HL-60 (cell line): ENCODE measurements at places on chromosomes 4 and X.

DNA sequence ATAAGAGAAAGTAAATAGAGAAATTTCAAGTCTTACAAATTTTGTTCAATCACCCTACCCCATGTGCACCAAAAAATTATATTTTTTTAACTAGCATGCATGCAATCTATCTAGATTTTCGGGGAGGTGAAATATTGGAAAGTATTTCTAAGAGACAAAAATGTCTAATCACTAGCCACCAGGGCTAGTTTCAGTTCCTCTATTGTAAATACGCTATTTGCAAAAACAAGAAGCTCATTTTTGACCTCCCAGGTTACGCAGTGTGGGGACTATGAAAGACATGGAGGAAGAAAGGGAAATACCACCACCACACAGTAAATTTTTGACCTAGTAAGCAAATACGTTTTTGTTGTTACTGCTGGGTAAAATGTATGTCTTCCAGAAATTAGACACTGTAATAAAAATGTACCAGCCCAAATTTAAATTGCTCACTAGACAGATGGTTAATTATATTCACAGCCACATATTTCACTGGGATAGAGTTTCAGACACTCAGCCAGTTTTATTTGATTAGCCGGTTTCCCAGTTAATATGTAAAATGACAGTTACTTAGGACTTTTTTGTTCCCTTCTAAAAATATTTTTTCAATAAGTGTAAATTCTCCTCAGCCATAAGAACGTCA is 2.2 kb downstream of the NEXMIF start:
- peak; percentile 5 for DNase-seq

GRCh38 chrX:125005863-125006262 is 313.8 kb upstream of the TEX13C start:
- DNase-seq = no peak

DNA sequence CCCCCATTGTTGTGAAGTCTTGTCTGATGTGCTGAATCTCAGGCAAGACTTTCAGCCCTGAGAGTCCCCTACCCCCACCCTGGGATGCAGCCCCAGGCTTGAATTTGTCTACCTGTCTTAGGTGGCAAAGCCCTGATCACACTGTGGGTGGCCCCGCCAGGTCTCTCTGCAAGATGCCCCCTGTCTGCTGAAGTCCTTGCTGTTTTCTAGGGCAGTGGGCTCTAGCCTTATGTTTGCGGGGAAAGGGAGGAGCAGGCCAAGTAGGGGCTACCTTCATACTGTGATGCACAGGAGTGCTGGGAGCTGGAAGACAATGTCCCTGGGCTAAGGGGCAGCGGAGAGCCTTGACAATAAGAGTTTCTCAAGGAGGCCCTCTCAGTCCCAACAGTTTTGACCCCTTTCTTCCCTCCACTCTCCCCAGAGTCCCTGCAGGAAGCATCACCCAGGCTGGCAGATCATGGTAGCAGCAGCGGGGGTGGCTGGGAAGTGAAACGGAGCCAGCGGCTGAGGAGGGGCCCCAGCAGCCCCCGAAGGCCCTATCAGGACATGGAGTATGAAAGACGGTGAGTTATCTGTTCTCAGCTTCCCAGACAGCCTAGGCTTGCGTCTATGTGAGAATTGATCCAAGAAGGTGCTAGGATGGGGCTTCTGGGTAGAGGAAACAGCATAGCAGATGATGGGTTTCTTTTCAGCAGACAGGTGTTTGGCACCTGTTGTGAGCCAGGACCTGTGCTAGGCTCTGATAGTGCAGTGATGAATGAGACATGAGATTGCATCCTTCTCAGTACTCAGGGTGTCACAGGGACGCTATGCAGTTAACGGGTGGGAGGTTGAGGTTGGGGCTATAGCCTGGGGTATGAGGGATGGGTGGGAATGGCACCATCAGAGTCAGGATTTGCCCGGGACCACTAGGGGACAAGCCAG is 2.2 kb downstream of the RBM10 start:
- DNase-seq = no peak

DNA sequence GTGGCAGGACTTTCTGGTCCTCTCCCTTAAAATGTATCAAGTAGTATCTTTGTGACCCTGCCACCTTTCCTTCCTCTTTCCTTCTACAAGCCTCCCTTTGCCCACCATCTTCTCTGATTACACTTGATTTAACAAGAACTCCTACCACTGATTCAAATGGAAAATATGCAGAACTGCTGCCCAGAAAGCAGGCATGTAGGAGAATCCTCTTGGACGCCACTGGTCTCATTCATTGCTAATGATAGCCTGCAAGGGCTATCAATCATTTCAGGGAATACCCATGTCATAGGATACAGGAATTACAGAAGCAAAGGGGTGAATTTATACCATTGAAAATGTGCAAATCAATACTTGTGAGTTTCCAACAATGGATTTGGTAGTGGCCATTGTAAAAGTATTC is 294.6 kb upstream of the NRK start:
- no peak for DNase-seq

GRCh38 chrX:3066555-3066954 is 25.3 kb downstream of the ARSF start:
- no peak for DNase-seq

GRCh38 chr4:155802190-155802959 is 43.6 kb downstream of the GUCY1B1 start:
- DNase-seq = no peak

- peak; percentile 39 for DNase-seq
Measured at GRCh38 chr4:129326571-129327460, 230.9 kb downstream of the C4orf33 start.

DNA sequence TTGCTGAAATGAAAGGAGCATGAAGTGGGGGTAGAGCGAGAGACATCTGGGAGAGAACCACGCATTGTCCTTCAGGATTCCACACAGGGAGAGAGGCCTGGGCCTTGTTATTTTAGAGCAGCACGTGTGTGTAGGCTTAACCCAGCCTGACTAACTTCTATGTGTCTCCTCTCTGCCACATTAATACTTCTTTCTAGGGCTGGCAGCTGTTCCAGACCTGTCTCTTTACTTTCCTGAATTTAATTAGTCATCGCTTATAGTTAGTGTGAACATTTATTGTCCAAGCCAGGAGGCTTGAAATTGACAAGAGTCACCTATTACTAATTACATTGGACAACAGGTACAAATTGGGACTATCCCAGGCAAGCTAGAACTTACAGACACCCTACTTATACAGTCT is 51.3 kb downstream of the SMAD1 start:
- DNase-seq = no peak

DNA sequence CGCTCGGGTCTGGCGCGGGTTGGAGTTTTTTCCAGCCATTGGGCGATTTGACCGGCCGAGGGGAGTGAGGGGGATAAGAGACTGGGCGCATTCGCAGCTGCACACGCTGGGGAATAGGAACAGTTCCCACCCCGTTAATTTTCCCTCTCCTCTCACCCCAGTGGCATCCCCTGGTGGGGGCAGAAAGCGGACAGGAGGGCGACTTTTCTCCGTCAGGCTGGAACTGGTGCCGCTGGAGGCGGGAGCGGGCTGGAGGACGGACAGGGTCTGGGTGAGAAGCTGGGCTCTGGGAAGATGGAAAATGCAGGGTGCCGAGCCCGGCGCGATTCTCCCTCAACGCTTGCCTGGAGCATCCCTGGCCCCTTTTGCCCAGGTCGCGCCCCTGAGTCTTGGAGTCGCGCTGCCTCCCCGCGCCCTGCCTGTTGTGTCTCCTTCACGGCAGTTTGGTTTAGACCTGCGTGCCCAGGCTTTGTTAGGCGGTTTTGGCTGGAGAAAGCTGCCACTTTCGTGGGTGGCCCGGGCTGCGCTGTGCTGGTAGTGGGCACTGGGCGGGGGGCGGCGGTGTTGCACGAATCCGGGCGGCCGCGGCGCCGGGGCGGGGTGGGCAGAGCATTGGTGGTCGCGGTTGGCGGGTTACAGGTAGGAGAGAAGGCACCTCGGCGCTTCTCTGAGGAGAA is 2.0 kb downstream of the ADGRL3 start:
- DNase-seq = no peak

DNA sequence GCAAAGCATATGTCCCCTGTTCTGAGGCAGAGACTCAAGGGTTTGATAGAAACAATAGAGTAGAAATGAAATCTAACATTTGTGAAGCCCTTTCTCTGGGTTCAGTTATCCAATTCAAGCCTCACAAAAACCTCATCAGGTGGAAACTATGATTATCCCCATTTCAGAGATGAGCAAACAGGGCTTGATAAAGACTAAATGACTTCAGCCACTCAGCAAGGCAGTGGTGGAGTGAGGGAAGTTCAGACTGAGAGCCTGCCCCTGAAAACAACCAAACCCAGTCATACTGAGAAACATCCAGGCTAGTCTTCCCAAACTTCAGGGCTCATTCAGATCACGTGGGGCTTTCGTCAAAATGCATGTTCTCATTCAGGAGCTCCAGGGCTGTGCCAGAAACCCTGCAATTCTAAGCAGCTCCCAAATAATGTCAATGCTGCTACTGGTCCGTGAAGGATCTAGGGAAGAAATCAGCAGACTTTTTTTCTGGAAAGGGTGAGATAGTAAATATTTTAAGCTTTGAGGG is 109.6 kb upstream of the KIT start:
- no peak for DNase-seq

DNA sequence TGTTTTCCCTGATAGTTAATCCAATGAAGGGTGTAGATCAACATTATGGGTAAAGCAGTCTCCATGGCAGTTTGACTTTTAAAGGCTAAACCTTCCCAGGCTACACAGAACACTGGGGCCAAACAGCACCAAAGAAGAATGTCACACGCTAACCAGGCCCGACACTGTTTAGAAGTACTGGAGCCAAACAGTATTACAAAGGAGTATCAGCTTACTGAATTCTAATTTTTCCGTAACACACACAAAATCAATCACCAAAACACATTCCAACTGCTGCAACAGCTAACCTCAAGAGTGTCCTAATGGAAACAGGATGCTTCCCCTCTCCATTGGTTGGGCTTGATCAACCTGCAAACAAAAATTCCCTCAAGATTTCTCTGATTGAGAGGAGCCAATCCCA is 783.5 kb downstream of the PCDH18 start:
- no peak for DNase-seq

DNA sequence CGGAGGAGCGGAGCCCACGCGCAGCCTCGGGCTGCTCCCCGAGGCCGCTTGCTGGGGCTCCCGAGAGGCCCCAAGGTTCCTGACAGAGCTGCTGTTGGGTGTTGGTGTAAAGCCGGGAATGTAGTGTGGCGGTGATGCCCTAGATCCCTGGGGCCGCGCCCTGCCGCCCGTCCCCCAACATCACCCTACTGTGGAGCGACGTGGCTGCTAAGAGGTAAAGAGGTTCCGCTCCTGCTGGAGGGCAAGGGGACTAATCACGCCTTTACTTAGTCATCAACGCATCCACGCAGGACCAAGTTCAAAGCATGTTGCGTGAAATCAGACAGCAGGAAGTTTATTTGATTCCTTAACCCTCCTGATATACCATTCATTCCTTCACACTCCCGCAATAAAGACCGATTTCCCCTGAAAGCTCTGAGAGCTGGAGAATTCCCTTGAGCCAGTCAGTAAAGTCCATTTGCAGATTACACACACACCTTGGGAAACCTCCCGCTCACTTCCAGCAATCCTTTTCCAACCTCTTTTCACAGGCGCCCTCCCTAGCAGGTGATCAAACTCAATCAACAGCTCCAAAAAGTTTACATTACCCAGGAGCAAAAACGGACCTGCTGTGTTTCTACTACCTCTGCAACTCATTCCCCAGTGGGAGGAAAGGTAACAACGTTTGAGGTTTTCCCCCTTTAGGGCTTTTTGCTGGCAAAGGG is 579 bp upstream of the GABRA2 start:
- DNase-seq = no peak

DNA sequence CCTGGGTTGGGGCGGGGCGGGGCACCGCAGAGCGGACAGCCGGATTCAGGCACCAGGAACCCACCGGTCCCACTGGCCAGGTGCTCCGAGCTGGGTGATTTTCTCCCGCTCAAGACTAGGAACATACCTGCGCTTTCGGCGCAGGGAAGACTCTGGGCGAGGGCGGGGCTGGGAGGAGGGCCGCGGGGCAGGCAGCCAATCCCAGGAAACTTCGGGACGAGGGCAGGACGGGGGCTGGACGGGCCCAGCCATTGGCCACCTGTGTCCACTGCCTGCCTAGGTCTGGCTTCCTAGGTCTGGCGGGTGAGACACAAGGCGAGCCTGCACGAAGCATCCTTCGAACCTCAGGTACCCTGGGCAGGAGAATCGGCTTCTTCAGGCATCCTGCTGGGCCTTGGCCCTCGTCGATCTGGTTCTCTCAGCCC is 274 bp upstream of the ERVMER34-1 start:
- DNase-seq = no peak

DNA sequence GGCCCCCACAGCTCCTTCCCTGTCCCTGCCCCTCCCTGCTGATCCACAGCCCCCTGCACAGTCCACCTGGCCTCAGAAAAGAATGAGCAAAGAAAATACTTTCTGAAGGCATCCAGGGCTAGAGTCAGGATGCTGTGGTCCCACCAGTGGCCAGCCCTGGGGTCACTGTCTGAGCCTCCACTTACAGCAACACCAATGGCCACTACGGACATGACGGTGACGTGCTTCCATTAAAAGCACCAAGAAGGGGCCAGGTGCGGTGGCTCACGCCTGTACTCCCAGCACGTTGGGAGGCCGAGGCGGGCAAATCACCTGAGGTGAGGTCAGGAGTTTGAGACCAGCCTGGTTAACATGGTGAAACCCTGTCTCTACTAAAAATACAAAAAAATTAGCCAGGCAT is 4.0 kb downstream of the JAKMIP1 start:
- no peak for DNase-seq

DNA sequence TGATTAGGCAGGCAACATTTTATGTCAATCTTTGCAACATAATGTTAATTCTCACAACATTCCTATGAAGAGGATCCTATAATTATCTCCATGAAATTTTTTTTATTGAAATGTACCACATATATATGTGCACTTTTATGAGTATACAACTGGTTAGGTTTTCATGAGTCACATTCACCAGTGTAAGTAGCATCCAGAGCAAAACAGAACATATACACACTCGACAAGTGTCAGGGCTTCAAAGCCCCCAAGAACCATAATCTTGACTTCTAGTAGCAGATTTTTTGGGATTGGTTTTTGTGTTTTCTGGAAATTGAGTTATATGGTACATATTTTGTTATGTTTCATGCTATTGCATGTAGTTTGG is 62.4 kb downstream of the ARHGAP10 start:
- no peak for DNase-seq

- no peak for DNase-seq
Measured at GRCh38 chr4:170256807-170257206, 167.1 kb upstream of the AADAT start.
